Immature natural killer cell (primary cell): ENCODE measurements at places on chromosomes 5 and 9.
A peak's percentile ranks its signal among the peaks of the same experiment; 100 is the strongest.

- DNase-seq = no peak
These were observed 173.8 kb downstream of the PCSK1 start for GRCh38 chr5:96259151-96259772.

GRCh38 chr5:124591583-124591982 lies 154.9 kb downstream of the ZNF608 start:
- DNase-seq = no peak

DNA sequence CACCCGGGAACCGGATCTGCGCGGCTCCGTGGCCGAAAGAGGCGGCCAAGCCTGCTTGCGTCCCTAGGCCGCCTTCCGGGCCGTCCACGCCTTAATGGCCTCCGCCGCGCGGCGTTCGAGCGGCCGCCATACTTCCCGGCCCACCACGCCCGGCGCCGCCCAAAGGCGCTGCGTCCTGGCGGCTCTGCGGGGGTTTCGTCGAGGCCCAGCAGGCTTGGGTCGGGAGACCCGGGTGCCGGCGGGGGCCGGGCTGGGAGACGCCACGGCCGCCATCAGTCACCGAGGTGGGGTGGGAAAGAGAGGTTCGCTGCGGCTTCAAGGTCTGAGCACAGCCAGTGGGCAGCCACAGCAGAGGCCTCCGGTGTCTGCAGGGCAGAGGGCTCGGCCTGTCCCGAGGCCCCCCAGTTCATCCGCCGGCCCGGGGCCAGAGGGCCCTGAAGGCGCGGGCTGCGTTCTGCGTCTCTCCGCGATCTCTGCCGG lies 545.8 kb upstream of the CDH10 start:
- no peak for DNase-seq

GRCh38 chr5:8033261-8033660 lies 164.3 kb downstream of the MTRR start:
- DNase-seq = no peak

DNA sequence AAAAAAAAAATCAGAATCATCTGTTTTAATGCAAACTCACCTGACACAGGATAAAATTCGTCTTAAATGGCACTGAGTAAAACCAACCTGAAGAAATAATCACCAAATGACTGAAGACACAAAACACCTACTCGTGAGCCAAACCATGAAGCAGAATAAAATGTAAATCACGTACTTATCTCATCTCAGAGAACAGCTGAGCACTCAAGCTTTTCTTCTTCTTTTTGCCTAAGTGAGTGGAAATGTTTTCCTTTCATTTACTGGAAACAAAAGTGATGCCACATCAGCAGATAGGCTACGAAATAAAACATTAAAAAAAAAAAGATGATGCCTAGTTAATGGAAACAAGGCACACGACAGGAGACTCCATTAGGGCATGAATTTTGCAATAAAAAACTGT lies 36.4 kb downstream of the ATPSCKMT start:
- no peak for DNase-seq

DNA sequence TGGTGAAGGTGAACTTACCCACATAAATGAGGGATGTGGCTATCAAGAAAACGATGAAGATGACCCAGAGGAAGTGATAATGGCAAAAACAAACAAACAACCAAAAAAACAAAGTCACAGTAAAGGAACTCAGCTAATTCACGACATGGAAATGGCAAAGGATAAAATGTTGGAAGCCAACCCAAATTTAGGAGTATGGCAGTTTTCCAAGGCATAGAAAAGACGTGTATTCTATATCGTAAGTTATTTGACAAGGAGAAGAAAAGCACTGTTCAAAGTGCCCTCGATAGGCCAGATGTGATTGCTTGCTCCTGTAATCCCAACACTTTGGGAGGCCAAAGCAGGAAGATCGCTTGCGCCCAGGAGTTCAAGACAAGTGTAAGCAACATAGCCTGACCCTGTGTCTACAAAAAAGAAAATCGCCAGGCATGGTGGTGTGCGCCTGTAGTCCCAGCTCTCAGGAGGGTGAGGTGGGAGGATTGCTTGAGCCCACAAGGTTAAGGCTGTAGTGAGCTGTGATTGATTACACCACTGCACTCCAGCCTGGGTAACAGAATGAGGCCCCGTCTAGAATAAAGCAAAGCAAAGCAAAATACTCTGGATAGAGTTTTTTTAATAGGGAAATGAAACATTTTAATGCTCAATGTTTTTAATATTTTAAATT lies 138.0 kb downstream of the SMARCA2 start:
- no peak for DNase-seq

GRCh38 chr5:139823757-139824355 lies 28.2 kb downstream of the PSD2 start:
- no peak for DNase-seq

DNA sequence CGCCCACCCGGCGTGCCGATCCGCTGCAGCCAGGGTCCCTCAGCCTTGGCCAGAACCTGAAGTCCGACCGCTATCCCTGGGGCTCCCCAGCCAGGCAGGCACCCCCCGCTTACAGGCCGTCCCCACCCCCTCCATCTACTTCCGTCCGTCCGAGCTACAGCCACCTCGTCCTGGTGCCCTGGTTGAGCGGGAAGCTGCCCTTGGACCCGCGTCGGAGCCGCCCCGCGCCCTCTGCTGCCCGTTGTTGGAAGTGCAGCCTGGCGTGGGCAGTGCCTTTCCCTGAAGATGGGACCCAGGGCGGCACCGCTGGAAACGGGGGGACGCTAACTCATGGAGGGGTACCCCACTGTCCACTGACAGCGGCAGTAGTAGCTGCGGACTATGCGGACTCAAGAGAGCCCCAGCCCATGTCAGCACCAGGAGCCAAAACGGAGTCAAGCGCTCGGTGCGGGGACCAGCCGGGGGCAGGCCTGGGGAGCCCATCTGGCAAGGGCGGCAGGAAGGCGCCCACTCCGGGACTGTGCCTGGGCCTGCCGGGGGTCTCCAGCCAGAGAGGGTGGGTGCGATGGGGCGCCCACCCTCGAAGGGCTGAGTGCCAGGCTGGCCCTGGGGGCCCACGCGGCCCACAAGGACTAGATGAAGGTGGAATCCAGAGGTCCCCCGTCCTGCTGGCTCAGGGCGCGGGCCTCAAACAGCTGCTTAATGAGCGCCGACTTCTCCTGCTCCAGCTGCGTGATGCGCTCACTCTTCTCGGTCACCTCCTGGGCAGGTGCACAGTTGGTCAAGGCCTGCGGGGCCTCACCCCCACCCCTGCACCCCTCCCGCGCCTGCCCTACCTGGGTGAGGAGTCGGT lies 6.1 kb downstream of the SAPCD2 start:
- DNase-seq = peak; percentile 45
